ENCODE measurements at places on chromosomes 7 and 10.

GRCh38 chr10:107340326-107340725 is 175.8 kb upstream of the SORCS1 start:
- peak; percentile 34 for DNase-seq

DNA sequence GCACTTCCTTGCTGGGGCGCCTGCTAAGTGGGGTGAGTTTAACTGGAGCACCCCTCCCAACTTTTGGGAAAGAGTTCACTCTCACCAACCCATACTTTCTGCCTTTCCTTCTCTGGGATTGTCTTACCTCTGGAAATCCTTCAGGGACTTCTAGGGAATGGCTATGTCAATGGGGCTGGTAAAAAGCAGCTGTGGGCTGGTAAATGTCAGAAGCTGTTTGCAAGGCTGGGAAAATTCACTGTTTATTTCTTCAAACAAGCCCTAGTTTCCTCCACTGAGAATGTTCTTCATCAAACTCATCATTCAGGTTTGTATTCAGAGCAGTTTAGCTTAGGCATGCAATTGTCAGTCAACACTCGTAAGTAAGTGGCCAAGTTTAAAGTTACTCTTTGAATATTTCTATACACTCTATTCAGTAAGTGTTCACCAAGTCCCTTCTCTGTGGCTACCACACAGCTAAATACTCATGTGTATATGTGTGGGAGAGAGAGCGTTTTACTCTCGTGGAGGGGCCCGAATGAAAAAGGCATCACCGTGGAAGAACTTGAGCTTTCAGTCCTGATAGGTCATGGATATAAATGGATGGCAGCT is 654.8 kb downstream of the LRMDA start:
- peak; percentile 63 for DNase-seq

DNA sequence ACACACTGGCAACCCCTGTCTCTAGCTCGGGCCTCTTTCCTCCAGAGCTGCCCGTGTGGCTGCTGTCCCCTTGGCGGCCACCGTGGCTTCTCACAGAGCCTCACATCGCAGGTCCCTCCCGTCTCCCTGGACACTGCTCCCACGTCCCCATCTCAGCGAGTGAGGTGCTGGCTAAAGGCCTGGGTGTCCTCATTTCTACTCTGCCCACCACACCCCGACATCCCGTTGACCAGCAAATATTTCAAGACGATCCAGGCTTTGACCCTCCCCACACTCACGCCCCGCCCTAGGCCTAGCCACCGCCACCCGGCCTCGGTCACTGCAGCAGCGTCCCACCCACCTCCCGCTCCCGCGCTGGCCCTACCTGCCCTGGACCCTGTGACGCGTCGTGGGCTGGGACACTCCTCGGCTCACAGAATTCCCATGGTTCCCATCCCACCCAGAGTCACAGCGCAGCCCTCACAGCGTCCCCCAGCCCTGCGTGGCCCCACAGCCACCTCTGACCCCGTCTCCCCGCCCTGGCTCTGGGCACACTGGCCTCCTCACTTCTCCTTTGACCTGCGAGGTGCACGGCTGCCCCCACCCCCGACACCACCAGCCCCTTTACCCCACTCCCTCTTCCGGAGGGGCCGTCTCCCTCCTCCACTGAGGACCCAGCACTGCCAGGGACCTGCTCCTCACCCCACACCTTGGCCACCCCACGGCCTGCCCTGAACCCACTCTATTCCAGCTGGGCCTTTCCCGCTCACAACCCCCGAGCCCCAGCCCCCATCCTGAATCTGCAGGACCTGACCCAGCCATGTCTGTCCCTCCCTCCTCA is 6.9 kb downstream of the ADAP1 start:
- DNase-seq: no peak

DNA sequence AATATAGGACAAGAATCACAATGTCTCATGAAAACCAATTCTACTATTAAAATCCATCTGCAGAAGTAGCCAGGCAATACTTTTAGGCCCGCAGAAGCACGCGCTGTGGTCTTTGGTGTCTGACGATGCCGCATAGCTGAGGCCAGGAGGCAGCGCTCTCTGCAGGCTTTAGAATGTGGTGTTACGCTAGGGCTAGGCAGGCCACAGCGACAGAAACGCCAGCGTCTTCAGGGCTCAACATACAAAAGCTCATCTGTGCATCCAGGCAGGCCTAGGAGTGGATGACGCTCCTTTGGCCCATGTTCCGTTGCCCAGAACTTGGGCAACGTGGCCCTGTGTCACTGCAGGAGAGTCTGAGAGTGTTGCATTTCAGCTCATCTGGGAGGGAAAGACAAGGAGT is 601.1 kb upstream of the FOXK1 start:
- DNase-seq: no peak

GRCh38 chr10:48282829-48283228 is 8.3 kb upstream of the FRMPD2 start:
- DNase-seq: no peak

- peak; percentile 7 for DNase-seq
These were observed 6.8 kb upstream of the MYOZ1 start for GRCh38 chr10:73647875-73648651.

GRCh38 chr7:33792041-33792440 is 113.3 kb upstream of the BMPER start:
- no peak for DNase-seq

- peak; percentile 95 for DNase-seq
These were observed 36.5 kb upstream of the AP5Z1 start for GRCh38 chr7:4738711-4739527.

- DNase-seq: no peak
These were observed 22.7 kb upstream of the IKZF1 start for GRCh38 chr7:50281680-50282445.

- no peak for DNase-seq
These were observed 3.7 kb upstream of the MAPK8 start for GRCh38 chr10:48302515-48303476.

DNA sequence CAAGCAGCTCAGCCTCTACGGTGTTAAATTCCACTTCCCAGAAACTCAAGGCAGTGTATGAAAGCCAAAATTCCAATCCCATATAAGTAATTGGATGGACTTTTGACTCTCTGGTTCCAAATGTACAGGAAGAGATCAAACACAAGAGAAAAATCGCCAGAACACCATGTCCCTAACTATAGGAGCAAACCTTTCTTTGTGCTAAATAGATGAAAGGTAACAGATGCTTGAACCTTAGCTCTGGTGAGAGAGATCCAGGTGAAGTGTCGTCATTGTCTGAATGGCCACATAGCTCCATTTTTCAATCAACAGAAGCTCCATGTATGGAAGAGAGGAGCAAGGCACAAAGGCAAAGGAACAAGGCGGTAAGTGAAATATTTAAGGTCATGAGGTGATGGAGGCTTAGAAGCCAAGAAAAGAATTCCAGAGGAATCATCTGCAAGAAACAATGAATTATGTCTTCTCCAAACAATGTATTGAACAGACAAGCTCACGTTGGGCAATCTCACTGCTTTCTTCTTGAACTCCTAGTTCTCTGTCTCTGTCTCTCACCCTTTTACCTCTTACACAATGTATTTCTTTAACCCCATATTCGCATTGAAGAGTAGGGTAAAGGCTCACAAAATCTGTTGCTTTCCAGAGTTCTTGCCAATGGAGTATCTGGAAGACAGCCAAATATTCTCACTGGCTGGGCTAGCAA is 585.1 kb downstream of the GATA3 start:
- no peak for DNase-seq

- DNase-seq: no peak
These were observed 197.5 kb upstream of the PRSS58 start for GRCh38 chr7:142455392-142455791.

DNA sequence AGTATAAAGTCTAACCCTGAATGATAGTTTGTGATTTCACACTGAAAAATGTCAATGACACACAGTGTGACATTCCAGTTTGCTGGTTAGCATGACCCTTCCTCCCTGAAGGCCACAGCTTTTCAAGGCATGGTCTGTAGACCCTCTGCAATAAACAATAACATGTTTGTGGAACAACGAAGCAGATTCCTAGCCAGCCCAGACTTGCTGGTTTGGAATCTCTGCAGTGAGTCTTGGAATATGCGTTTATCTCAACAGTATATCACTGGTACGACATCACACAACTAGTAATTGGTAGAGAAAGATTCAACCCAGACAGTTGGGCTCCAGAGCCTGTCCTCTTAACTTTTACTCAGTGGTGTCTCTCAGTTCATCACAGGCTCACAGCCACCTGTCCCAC is 23.7 kb upstream of the DUSP5 start:
- no peak for DNase-seq

- no peak for DNase-seq
These were observed 13.0 kb downstream of the ATAD1 start for GRCh38 chr10:87804939-87805569.

DNA sequence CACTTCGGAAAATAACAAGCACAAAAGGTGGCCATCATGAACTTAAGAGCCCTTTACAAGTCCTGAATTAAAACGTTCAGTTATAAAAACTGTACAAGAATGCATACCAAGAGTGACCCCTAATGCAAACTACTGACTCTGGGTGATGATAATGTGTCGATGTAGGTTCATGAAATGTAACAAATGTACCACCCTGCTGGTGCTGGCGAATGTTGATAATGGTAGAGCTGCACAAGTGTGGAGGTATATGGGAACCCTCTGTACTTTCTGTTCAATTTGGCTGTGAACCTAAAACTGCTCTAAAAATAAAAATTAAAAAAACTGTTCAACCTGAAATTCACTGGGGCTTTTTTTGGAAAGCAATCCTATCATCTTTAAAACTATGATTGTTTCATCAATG is 3.3 kb downstream of the FAM133B start:
- no peak for DNase-seq

- no peak for DNase-seq
These were observed 9.2 kb downstream of the ZCCHC24 start for GRCh38 chr10:79436066-79436849.

All from fibroblast of villous mesenchyme (primary cell).